ENCODE measurements at places on chromosomes 12 and 14.

GRCh38 chr14:101501341-101501740 lies 60.0 kb upstream of the DIO3 start:
- DNase-seq, result no peak

GRCh38 chr12:89239534-89239933 lies 112.8 kb downstream of the DUSP6 start:
- DNase-seq, result no peak

- no peak for DNase-seq
Measured at GRCh38 chr12:105945880-105946279, 192.9 kb downstream of the NUAK1 start.

DNA sequence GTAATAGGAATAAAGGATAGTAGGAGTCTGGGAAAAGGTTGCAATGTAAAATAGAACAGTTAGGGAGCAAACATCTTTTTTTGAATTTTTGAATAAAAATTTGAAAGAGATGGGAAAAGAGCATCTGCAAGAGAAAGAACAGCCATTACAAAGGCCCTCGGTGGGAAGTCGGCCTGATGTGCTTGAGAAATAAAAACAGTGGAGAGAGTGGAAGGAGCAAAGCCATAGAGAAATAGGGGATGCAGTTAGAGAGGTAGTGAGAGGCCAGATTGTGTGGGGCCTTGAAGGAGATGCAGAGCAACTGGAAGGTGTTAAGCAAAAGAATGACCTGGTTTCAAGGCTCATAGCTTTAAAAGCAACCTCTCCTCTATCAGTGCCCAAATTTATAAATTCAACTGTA lies 409.8 kb downstream of the RERGL start:
- DNase-seq, result no peak

- no peak for DNase-seq
Measured at GRCh38 chr12:131644481-131644880, 66.4 kb upstream of the SFSWAP start.

DNA sequence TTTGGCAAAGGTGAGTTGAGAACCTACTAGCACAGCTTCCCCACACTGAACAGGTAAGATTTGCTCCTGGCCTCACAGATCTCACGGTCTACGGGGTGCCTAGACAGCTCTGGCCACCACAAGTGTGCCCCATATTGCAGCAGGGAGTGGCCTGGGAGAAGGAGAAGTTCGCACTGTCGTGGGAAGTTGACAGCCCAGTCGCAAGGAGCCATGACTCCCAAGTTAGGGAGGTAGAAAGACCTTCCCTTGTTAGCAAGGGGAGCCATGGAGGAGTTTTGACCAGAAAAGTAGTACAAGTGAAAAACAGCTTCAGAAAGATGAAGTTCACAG lies 316.3 kb downstream of the BCL11B start:
- no peak for DNase-seq

DNA sequence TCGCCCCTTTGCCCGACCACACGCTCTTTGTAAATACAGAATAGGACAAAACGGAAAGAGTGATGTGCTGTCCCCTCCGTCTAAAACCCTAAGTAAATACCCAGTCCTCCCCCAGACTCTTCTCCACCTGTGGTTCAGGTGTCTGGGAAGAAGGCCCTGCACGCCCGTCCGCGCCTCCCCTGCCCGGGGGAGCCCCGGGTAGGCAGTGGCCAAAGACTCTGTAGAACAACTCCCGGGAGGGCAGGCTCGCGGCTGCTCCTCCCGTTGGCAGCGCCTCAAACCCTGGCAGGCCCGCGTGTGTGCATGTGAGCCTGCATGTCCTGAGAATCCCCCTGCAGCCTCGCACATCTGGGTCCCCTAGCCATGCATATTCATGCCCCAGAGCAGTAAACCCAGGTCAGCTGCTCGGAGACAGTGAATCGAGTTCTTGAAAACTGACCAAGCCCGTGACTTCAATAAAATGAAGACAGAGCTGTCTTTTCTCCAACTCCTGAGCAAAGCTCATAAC lies 165.8 kb downstream of the MON2 start:
- peak; percentile 33 for DNase-seq

DNA sequence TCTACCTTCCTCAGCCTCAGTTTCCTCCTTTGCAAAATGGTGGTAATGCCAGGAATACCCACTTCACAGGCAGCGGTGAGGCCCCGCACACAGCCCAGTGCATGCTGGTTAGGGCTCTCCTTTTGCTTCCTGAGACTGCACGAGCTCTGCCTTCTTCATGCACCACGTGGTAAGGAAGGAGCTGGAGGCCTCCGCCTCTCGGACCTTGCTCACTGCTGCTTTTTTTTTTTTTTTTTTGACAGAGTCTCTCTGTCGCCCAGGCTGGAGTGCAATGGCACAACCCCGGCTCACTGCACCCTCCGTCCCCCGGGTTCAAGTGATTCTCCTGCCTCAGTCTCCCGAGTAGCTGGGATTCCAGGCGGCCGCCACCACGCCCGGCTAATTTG lies 18.1 kb downstream of the TAMALIN start:
- DNase-seq, result no peak

DNA sequence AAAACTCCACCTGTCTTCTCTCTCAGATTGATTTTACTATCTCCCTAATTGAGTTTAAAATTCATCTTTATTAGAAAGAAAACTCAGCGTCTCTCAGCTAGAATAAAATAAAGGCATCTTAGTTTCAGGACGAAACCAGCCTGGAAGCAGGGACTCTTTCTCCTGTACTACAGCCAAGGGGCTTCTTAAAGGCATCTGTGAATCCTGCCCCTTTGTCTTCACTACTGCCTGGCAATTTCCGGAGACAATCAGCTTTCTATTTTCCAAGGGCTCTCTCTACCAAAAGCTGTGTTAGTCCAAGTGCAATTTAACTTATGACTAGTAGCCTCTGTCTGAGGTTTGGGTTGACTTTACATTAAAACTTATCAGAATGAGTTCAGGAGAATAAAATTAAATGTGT lies 623.3 kb upstream of the FOXG1 start:
- DNase-seq, result no peak

GRCh38 chr14:106811162-106811561 lies 1284.8 kb downstream of the TMEM121 start:
- DNase-seq, result no peak

- DNase-seq, result no peak
Measured at GRCh38 chr14:55752580-55753390, 172.8 kb downstream of the KTN1 start.

GRCh38 chr14:68199554-68200151 lies 380.1 kb downstream of the RAD51B start:
- DNase-seq, result peak; percentile 52

DNA sequence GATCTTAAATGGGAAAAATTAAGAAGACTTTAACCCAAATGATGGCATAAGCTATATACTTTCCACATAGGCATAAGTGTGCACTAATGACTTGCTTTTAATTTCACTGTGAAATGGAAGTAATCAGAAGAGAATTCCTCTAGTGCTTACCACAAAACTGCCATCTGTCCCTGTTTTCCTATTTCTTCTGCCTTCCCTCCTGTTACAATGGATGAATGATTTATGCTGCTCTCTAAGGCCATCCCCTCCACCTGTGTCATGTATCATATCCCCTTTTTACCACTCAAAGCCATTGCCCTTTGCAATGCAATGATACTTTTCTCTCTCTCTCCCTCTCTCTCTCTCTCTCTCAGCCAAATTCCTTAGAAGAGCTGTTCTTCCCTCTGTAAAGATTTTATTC lies 109.1 kb downstream of the C12orf50 start:
- DNase-seq, result no peak

DNA sequence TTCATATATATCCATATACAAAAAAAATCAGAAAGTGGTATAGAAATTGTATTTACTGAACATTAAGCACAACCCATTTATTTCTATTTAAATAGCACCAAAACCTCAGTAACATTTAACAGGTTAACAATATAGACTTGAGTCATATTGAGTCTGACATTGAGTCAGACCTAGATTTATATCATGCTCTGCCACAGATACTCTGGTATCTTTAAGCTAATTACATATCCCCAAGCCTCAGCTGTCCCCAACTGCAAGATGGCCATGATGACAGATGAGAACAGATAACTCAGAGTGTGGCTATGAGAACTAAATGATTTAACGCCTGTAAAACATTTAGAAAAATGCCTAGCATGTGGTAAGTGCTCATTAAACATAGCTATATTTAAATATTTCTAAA lies 40.3 kb downstream of the IFNG start:
- DNase-seq, result no peak

DNA sequence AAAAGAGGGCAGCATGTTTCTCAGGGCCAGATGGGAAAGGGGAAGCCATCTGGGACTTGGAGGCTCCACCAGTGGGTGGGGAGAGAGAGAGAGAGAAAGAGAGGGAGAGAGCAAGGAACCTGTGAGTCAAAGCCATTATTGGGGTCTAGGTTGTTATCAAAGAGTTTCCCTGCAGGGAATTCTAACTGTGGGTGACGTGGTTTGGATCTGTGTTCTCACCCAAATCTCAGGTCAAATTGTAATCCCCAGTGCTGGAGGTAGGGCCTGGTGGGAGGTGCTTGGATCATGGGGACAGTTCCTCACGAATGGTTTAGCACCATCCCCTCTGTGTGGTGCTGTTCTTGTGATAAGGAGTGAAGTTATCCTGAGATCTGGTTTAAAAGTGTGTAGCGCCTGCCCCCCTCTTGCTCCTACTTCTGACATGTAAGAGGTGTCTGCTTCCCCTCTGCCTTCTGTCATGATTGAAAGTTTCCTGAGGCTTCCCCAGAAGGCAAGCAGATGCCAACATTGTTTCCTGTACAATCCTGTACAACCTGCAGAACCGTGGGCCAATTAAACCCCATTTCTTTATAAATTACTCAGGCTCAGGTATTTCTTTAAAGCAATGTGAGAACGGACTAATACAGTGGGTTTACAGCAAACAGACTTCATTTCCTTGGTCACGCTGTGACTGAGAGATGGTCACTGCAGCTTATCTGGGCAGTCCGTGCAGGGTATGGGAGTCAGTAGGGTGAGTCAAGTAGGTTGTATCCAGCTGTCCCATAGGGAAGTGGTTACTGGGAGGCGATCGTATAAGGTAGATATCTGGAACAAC lies 52.4 kb downstream of the CCDC91 start:
- no peak for DNase-seq

GRCh38 chr12:112096070-112096469 lies 12.5 kb downstream of the NAA25 start:
- DNase-seq, result no peak

DNA sequence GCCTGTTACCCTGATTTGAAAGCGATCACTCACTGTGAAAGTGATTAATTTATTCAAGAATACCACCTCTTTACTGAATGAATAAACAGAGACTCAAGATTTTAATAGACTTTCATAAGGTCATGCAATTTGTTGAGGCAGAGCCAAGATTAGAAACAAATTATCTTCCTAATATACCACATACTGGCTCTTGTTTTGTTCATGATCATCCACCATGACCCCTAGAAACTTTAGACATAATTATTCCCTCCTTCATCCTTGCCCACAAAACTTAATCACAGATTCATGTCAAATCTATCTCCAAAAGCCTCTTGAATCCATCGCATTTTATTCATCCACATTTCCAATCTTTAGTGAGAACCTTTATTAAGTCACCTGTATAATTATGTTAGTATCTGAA lies 152.3 kb downstream of the ATXN7L3B start:
- DNase-seq, result no peak

DNA sequence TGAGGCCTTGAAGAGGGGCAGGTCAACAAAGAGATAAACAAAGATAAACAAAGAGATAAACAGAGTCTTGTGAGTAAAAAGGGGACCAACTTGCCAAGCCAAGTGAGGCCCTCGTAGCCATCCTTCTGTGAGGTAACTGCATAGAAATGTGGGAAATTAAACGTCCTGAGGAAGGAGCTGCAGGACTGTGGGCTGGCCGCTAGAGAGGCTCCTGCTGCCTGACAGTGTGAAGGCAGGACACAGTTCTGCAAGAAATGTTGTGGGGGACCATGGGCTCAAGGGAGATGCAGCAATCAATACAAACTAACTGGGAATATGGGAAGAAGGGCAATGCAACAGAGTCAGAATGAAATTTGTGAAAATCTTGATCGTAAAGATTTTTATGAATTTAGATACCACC lies 91.9 kb downstream of the SLC8A3 start:
- DNase-seq, result no peak

- DNase-seq, result no peak
Measured at GRCh38 chr14:36997843-36998242, 174.6 kb downstream of the SLC25A21 start.

GRCh38 chr14:94638339-94638738 lies 26.1 kb downstream of the SERPINA3 start:
- no peak for DNase-seq

DNA sequence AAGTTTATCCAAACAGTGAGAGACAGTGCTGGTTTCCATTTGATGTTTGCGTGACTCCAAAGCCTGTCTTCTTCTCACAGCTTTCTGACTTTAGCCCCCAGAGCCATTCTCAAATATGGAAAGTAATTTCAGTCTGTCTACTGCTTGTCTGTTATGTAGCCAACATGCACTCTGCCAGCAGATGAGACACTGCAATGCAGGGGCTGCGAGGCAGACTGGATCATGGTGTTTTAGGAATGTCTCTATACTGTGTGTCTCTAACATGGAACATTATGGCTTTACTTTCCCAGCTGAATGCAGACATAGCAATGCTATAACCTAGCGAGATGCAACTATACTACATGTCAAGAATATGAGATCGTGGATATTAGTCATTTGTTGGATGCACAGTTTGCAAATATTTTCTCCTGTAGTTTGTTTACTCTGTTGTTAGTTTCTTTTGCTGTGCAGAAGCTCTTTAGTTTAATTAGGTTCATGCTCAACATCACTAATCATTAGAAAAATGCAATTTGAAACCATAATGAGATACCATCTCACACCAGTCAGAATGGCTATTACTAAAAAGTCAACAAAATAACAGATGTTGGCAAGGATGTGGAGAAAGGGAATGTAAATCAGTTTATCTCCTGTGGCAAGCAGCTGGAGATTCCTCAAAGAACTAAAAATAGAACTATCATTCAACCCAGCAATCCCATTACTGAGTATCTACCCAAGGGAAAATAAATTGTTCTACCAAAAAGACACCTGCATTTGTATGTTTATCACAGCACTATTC lies 235.8 kb upstream of the TMTC1 start:
- no peak for DNase-seq

- DNase-seq, result peak; percentile 71
Measured at GRCh38 chr12:88298761-88299242, 156.7 kb downstream of the TMTC3 start.

- DNase-seq, result no peak
Measured at GRCh38 chr12:63496654-63497053, 171.6 kb downstream of the DPY19L2 start.
